ENCODE measurements at places on chromosomes 7 and 10.

DNA sequence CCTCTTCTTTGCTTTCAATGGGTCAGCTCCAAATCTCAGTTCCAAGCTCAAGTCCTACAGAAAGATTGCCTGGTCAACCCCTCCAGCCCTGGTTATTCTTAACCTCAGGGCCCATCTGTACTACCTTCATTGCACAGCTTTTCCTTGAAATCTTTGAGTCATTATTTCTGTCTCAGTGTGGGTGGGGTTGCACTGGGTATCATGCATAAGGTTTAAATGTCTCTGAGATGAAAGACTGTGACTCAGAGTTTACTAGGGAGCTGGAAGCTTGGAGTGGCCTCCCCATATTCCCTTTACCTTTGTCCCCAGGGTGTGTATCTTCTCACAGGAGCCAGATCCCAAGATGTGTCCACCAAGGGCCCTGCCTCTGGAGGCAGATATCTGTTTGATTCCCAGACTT lies 3.3 kb upstream of the OR6V1 start:
- no peak for DNase-seq

- DNase-seq: no peak
Observed at GRCh38 chr7:141462958-141463357, 88.3 kb upstream of the AGK start.

DNA sequence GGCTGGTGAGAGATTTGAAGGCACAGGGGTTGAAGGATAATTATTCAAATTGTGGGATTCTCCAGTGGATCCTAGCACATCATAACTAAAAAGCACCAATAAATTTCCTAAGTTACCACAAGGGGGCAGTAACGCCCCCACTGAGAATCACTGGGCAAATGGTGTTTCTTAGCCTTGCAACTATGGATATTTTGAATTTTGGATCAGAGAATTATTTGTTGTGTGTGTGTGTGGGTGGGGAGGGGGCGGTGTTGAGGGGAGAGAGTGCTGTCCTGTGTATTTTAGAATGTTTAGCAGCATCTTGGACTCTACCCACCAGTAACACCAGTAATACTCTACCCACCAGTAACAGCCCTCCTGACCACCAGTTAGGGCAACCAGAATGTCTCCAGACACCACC lies 63.3 kb upstream of the PRKG1 start:
- DNase-seq: peak; percentile 39

- DNase-seq: no peak
Observed at GRCh38 chr7:1543826-1544177, 12.2 kb downstream of the TMEM184A start.

- DNase-seq: peak; percentile 62
Observed at GRCh38 chr7:23261843-23262452, 15.4 kb downstream of the GPNMB start.

DNA sequence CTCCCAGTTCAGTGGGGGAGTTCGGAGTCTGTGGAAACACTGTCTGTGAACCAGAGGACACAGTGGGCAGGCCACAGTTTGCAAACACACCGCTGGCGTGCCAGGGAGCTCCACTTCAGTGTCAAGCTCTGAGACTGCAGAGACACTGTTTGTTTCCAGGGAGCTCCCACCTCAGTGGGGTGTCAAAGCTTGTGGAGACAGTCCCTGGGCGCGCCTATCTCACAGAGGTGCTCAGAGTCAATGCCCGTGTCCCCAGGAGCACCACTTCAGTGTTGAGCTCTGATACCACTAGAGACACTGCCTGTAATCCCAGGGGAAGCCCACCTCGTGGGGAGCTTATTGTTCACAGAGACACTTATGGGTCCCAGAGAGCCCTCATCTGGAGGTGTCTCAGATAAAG lies 4.3 kb downstream of the MYO1G start:
- DNase-seq: no peak

Data from fibroblast of skin of abdomen (primary cell).